Brain microvascular endothelial cell (primary cell): ENCODE measurements at places on chromosomes 5 and 9.

GRCh38 chr9:118618849-118619248 lies 750.4 kb downstream of the BRINP1 start:
- DNase-seq = no peak

DNA sequence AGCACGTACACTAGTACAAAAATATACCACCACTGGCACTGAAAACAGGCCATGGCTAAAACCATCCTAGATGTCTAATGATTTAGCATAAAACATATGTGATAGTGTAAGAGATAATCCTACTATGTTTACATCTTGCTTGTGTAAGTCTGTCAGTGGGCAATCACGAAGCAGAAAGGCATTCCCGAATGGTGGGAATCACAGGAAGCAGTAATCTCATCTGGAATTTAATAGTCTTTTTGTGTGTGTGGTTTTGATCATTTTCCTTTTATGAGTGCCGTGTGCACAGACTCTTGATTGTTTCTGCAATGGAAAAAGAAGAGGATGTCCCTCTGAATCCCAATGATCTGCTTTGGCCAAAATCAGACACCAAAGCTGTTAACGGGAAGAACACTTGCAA lies 200.5 kb downstream of the EBF1 start:
- DNase-seq = no peak

GRCh38 chr5:174589011-174589410 lies 135.4 kb upstream of the MSX2 start:
- no peak for DNase-seq

DNA sequence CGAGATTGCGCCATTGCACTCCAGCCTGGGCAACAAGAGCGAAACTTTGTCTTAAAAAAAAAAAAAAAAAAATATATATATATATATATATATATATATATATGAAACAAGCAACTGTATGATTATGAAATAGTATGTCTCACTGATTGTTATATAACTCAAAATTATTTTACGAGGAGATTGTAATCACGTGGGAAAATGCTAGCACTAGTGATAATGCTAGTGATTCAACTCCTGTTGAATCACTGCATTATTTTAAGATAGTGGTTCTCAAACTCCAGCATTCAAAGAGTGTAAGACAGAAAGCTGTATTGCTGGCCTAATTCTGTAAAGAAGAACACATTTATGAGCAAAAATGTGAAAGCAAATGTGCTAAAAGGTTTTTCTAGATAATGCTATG lies 12.4 kb upstream of the PTPN3 start:
- DNase-seq = no peak

- DNase-seq = no peak
Observed at GRCh38 chr5:18959535-18959934, 1028.5 kb downstream of the CDH18 start.

DNA sequence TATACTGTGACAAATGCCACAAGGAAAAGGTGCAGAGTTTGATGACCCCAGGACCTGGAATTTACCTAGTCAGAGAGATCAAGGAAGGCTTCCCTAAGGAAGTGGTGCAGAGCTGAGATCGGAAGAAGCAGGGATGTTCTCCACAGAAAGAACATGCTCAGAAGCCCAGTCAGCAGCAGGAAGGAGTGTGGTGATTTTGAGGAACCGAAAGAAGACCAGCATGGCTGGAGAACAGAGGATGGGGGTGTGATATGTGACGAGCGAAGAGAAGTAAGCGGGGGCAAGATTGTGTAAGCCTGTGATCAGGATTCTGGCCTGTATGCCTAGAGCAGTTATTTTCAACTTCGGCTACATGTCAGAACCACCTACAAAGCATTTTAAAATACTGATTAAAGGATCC lies 18.7 kb upstream of the PIK3R1 start:
- DNase-seq = no peak

GRCh38 chr9:110575945-110576344 lies 3.6 kb downstream of the SVEP1 start:
- DNase-seq = no peak

DNA sequence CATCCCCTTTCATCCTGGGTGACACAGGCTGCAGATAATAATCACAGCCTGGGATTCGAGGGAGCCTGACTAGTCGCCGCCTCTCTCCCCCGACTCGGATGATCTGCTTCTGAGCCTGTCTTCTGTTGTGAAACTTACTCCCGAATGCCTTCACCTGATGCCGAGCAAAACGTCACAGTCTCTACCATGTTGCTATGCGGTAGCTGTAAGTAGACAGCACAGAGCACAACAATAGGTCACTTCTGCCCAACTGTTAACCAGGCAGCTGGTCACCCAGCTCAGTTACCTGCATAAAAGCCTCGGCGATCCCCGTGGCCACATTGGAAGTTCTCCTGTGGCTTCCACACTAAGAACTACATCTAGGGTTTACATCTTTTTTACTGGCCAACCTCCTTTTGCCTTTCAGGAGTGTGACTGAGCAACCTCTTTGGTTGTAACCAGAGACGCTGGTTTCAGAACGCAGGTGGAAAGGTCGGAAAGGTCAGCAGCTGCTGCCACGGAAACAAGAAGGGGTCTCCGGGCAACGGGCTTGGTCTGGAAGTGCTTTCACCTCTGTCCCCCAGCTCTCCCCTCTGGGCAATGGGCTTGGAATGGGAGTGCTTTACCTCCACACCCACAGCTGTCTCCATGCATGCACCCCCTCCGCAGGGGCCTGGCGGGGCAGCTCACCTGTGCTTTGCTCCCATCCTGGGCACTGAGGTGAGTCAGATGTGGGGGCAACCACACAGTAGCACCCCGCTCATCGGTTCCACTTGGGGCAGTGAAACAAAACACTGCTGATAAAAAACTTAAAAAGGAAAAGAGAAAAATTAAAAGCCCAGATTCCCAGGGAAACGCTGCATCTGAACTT lies 7.6 kb upstream of the PPP1R26 start:
- no peak for DNase-seq

GRCh38 chr5:168426007-168426863 lies 60.0 kb upstream of the RARS1 start:
- DNase-seq = no peak

DNA sequence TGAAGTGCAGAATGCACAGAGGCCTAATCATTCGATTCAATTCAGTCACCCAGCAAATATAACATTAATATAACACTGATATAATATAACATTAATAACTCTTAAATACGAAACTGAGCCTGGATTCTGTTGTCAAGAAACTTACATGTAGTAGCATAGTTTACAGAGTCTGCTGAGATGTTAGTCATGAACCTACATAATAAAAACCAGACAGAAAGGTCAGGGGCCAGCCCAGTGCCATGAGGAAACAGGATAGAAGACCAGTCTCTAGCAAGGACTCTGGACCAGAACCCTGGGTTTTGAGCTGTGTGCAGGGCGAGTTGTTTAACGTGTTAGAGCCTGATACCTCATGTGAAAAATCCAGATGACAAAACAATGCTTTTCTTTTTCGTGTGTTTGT lies 234.7 kb downstream of the NR2F1-AS1 start:
- no peak for DNase-seq

GRCh38 chr9:38529317-38529716 lies 91.1 kb downstream of the ANKRD18A start:
- no peak for DNase-seq

DNA sequence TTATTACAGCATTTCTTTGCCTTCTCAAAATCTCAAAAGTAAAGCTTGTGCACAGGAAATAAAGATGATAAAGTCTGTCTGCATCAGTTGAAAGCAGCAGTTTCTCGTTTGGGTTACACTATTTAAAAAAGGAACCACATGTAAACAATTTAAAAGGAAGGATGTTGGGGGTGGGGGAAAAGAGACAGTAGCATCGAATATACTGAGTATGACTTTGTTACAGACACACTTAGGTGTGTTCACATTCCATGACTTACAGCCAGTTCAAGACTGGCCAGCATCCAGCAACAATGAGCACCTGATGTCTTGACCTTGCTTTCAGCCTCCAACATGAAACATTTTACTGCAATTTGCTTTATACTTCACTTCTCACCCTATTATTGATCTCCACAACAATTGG lies 8.7 kb downstream of the GAPT start:
- no peak for DNase-seq
